Vagina (tissue), 2 donors: ENCODE measurements at places on chromosomes 6 and 20. TPM values are rescaled to one million over a fixed set of nuclear protein-coding genes. Genes with fewer than 3 reads are reported as not detected.
A peak's percentile ranks its signal among the peaks of the same experiment; 100 is the strongest.

DNA sequence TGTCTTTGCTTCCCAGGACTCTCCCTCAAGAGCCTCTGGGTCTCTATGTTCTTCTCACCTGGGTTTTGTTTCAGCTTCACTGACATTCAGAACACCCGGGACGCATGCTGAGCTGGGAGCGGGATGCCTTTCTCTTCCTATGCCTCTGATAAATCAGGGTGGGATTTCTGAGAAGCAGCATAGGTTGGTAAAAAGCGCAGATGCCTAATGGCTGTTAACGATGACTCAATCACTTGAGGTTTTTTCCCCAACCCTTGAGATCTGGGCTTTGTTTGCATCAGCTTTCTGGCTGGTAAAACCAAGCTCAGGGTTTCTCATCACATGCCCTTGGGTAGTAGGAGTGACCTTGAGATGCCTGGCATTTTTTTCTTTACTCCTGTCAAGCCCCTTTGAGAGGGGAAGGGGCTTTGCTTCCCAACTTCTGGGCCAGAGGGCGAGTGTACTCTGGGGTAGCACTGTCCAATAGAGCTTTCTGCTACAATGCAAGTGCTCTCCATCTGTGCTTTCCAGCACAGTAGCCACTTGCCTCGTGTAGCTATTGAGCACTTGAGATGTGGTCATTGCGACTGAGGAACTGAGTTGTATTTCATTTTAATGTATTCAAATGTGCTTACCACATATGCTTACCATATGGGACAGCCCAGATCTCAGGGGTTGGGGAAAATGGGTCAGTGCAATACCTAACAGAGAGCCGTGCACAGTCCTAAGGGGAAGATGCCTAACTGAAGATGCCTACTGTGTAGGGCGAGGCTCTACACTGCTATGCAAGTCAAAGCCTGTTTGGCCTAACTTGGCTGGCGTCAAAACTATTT is 69.1 kb downstream of the PPP1R14C start:
- H3K36me3 ChIP-seq: no peaks in the 10 kb centered on the region
- H3K4me3 ChIP-seq: no peak overlapping the region
- H3K4me1 ChIP-seq: no peaks in the 10 kb centered on the region
- no peak for DNase-seq
- no peaks in the 10 kb centered on the region for H3K27me3 ChIP-seq
- no peak overlapping the region for H3K27ac ChIP-seq

DNA sequence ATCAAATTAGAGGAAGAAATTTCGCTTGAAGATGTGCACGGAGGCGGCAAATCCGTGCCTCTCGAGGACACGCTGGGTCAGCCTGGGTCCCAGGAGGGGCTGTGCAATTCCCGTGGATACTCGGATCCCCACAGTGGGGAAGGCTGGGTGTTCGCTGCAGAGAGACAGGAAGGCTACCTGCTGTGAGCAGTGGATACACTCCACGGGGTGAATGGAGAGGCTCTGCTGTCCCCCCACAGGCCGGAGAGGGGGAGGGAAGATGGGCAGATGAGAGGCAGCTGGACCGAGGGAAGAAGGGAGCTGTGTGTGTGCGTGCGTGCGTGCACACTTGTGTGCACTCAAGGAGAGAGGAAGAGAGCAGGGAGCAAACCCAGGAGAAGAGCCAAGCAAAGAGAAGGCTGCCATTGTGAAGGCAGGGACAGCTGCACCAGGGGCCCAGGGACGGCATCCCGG is 57.3 kb downstream of the SULF2 start:
- no peak overlapping the region for H3K27ac ChIP-seq
- H3K4me1 ChIP-seq: peaks cover 20% of the 10 kb centered on the region
- no peak for DNase-seq
- H3K36me3 ChIP-seq: no peaks in the 10 kb centered on the region
- no peaks in the 10 kb centered on the region for H3K27me3 ChIP-seq
- H3K4me3 ChIP-seq: no peak overlapping the region

DNA sequence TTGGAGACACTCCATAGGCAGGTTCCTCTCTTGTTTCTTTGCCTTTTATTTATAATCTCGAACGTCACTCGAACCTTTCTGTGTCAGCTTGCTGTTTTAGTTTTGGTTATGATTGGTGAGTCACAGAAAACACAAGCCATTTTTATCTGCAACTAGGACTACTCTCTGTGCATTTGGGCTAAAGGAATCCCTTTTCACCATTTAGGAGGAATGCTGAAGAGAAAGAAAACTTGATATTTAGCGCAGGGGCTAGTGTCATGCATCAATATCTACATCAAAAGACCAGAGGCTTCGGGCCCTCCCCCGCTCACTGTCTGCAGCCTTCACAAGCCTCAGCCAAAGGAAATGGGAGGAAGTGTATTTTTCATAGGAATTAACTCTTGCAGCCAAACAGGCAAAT is 507.8 kb upstream of the CITED2 start:
- no peaks in the 10 kb centered on the region for H3K27me3 ChIP-seq
- H3K4me3 ChIP-seq: no peak overlapping the region
- H3K4me1 ChIP-seq: no peaks in the 10 kb centered on the region
- H3K27ac ChIP-seq: no peak overlapping the region
- no peaks in the 10 kb centered on the region for H3K36me3 ChIP-seq

DNA sequence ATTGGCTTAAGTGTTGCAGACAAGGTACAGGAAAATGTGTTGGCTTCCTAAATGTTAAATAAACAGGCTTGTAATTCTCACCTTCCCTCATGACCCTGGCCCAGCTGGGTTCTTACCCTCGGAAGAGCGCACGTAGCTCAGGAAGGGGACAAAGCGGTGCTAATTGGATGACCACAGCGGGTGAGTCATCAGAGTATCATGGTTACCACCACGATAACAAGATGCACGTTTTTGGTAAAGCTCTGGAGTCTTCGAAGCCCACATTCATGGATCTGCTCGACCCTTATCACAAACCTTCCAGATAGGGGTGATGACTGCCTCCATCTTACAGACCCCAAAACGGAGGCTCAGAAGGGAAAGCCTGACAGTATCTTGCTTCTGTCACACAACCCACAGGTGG is 32.8 kb downstream of the APCDD1L start:
- H3K4me3 ChIP-seq: no peak overlapping the region
- H3K27me3 ChIP-seq: no peaks in the 10 kb centered on the region
- no peaks in the 10 kb centered on the region for H3K36me3 ChIP-seq

The SLC17A2 gene
- total RNA-seq: not detected

The NEDD9 gene
- total RNA-seq: 45.4 TPM

GRCh38 chr6:170293341-170294231 is 2.7 kb upstream of the DLL1 start:
- H3K27ac ChIP-seq: no peak overlapping the region
- peaks cover 60% of the 10 kb centered on the region for H3K4me1 ChIP-seq
- no peaks in the 10 kb centered on the region for H3K36me3 ChIP-seq
- DNase-seq: peak; percentile 60

DNA sequence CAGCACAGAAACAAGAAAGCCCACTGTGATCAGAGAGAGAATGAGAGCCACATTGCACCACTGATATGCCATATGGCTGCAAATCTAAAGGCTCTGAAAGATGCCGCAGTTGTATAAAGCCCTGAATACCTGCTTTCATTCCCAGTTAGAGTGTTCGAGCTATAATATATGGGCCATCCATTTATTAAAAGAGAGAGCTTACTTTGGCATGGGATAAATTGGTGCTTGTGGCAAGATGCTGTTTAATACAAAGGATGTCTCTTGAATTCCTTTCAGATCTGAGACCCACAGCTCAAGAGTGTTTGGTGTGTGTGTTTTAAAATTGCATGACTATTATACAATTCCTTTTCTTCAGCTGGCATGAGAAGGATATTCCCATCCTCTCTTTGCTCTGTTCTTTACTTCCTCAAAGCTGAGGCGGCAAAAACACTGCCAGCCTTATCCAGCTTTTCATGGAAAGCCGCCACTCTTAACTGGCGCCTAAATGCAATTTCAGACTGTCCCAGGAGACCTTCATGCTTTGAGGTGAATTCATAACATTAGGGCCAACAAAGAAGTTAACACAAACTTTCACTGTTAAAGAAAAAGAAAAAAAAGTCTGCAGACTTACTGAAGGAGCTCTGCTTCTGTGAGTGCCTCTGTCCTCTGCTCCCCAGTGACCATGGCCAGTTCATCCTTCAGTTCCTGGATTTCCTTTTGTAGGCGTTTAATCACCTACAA is 147.6 kb downstream of the KIF6 start:
- H3K4me3 ChIP-seq: no peak overlapping the region
- H3K27me3 ChIP-seq: no peaks in the 10 kb centered on the region
- no peaks in the 10 kb centered on the region for H3K4me1 ChIP-seq

DNA sequence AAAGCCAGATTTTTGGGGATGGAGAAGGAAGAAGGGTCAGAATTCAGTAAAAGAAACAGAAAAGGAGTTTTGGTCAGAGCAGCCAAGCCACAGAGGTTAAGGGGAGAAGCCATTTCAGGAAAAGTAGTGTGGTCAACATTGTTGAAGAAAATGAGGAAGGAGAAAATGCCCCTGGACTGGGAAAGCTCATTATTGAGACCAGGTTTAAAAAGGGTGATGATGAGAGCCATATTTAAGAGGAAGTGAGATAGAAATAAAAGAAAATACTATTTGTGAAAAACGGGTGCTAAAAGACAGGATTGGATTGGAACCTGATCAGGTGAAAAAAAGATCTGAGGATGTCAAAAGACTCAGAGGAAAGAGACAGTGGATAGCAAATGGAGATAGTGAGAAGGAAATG is 75.8 kb downstream of the CEP162 start:
- no peak overlapping the region for H3K4me3 ChIP-seq
- no peaks in the 10 kb centered on the region for H3K4me1 ChIP-seq
- no peak for DNase-seq
- H3K27me3 ChIP-seq: no peaks in the 10 kb centered on the region
- H3K36me3 ChIP-seq: peaks cover 21% of the 10 kb centered on the region
- no peak overlapping the region for H3K27ac ChIP-seq

The C6orf15 gene
- not detected for total RNA-seq

GRCh38 chr6:41656002-41656691 is 17.9 kb downstream of the MDFI start:
- no peak for DNase-seq
- H3K36me3 ChIP-seq: no peaks in the 10 kb centered on the region
- H3K4me1 ChIP-seq: no peaks in the 10 kb centered on the region
- H3K27me3 ChIP-seq: no peaks in the 10 kb centered on the region
- no peak overlapping the region for H3K27ac ChIP-seq
- H3K4me3 ChIP-seq: no peak overlapping the region

The PTCHD4 gene
- total RNA-seq: not detected

The SLC2A10 gene
- 21.6 TPM for total RNA-seq

DNA sequence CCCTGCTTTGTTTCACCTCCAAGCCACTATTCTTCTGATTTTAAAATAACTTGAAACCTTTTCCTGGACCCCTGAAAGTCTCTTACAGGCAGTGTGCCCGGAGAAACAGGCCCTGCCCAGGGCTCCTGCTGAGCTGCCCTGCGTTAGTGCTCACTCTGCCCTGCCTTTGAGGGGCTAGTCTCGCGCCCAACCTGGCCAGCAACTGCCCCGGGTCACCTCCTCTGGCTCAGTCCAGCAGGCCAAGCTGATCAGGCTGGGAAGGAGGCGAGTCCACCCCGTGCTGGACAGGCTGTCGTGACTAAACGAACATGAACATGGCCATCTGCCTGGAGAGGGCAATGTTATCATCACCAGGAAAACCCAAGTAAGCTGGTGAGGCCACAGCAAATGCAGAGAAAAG is 245.4 kb downstream of the ANKRD60 start:
- H3K4me1 ChIP-seq: no peaks in the 10 kb centered on the region
- no peak for DNase-seq
- no peak overlapping the region for H3K27ac ChIP-seq
- H3K36me3 ChIP-seq: no peaks in the 10 kb centered on the region
- no peak overlapping the region for H3K4me3 ChIP-seq

DNA sequence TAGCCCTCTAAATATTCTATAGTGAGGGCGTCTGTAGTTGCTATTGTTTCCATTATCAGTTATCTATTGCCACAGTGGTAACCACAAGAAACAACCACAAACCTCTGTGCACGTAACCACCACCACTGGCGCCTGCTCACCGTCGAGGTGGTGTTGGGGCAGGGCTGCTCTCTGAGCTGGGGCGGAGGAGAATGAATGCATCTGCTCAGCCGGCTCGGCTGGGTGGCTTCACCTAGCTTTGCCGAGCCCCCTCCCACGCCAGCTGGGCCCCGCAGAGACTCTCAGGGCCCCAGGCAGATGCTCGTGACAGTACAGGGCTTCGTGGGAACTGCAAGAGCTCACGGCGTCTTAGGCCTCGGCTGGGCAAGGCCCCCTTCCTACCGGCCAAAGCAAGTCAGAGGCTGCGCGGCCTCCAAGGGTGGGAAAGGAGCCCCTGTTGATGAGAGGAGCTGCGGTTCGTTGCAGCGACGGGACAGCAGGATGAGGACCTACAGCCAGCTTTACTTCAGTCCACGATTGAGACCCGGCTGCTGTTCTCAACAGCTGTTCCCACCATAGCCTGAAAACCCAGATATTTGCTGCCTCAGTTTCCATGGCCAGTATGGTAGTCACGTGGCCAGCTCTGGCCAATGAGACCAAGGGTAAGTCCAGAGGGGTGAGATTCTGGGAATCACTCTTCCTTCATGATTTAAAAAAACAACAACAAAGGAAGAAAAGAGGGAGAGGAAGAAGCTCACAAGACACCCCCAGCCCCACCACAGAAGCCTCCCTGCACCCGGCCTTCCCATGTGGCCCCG is 120.2 kb upstream of the AFDN start:
- no peaks in the 10 kb centered on the region for H3K4me1 ChIP-seq
- no peak for DNase-seq
- no peak overlapping the region for H3K27ac ChIP-seq
- H3K36me3 ChIP-seq: no peaks in the 10 kb centered on the region
- no peaks in the 10 kb centered on the region for H3K27me3 ChIP-seq

The FERMT1 gene
- total RNA-seq: 9.8 TPM

- no peak overlapping the region for H3K4me3 ChIP-seq
- no peaks in the 10 kb centered on the region for H3K4me1 ChIP-seq
- H3K36me3 ChIP-seq: no peaks in the 10 kb centered on the region
Measured at GRCh38 chr20:11952639-11953038, 34.9 kb downstream of the BTBD3 start.

GRCh38 chr6:43977404-43978111 is 149.7 kb downstream of the MRPL14 start:
- H3K36me3 ChIP-seq: no peaks in the 10 kb centered on the region
- no peaks in the 10 kb centered on the region for H3K27me3 ChIP-seq
- H3K4me1 ChIP-seq: peaks cover 13% of the 10 kb centered on the region
- no peak overlapping the region for H3K27ac ChIP-seq
- peak; percentile 56 for DNase-seq
- no peak overlapping the region for H3K4me3 ChIP-seq

The ATP6V1G2 gene
- total RNA-seq: 5.4 TPM

DNA sequence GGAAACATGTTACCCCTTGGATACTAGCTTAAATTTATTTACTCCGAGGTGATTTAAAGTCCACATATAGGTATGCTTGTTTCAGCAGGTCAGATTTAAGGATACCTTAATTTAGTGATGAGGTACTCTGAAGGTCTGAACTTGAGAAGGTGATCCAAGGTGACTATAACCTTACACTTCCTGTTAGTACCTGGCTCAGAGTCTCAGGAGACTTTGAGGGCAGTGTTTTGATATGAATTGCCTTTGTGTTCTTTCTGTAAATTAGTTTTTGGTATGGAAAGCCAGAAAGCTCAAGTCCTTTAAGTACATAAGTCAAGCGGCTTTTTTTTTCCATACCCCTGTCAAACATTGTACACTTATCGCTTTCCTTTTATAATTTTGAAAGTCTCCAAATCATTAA is 489.0 kb downstream of the CDKAL1 start:
- no peak overlapping the region for H3K27ac ChIP-seq
- peaks cover 16% of the 10 kb centered on the region for H3K4me1 ChIP-seq
- no peak for DNase-seq
- H3K4me3 ChIP-seq: no peak overlapping the region
- H3K36me3 ChIP-seq: no peaks in the 10 kb centered on the region
- H3K27me3 ChIP-seq: no peaks in the 10 kb centered on the region

The ISM1 gene
- 14.5 TPM for total RNA-seq

GRCh38 chr6:20180935-20181334 is 31.3 kb downstream of the MBOAT1 start:
- H3K4me3 ChIP-seq: no peak overlapping the region
- H3K36me3 ChIP-seq: no peaks in the 10 kb centered on the region
- no peaks in the 10 kb centered on the region for H3K27me3 ChIP-seq
- no peak for DNase-seq
